ENCODE measurements at places on chromosomes 7 and 10.

GRCh38 chr10:125203186-125203800 lies 42.9 kb upstream of the CTBP2 start:
- no peak for DNase-seq

GRCh38 chr10:101611096-101611905 lies 23.2 kb downstream of the DPCD start:
- no peak for DNase-seq

DNA sequence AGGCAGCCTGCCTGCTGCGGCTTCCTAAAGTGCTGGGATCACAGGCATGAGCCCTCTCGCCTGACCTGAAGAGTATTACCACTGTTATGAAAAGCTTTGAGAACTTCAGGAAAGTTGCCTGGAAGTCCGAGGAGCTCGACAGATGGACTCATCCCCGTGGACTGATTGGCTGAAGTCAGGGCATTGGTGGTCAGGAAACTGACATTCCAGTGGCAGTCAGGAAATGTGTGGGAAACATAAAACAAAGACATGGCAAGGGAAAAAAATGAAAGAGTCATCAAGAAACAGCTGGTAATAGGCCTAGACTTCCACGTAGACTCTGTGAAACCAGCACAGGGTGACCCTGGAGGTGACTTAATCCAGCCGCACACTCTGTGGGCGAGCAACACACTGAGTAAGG lies 123.3 kb downstream of the CDH23 start:
- DNase-seq: no peak

- DNase-seq: peak; percentile 32
Observed at GRCh38 chr10:49140304-49141177, 6.7 kb upstream of the FAM170B start.

DNA sequence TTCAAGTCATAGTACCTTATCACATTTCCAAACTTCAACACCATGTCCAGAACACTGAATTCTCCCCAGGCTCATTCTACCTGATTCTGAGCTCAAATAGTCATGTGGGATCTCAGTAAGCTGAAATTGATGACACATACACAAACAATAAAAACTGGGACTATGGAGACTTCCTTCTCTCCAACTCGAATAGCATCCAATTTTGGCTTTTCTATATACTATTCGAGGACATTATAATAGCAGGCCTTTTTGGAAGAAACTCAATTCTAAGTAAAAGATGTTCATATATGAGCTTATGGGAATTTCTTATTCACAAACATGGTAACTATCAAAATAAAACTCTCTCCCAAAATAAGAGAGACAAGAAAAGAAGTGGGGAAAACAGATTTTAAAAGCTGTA lies 551 bp upstream of the TAS2R40 start:
- no peak for DNase-seq

GRCh38 chr7:126972571-126972970 lies 280.2 kb downstream of the GRM8 start:
- no peak for DNase-seq

DNA sequence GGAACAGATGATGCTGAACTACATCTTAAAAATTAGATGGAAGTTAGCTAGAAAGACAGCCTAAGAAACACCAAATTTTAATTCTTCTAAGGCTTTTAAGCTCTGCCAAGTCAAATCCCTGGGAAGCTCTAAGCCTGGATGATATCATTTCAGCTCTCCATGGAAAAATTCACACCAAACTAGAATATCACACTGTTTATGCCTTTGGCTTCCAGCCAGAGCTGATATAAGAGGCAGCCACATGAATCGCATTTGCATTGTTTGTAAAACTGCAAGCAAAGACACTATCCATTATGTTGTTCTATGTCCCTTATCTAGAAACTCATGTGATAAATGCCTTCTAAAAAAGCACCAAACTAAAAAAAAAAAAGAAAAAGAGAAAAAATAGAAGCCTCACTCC lies 430.4 kb downstream of the GRID1 start:
- DNase-seq: no peak

GRCh38 chr7:105127179-105127578 lies 113.2 kb downstream of the KMT2E start:
- DNase-seq: no peak

DNA sequence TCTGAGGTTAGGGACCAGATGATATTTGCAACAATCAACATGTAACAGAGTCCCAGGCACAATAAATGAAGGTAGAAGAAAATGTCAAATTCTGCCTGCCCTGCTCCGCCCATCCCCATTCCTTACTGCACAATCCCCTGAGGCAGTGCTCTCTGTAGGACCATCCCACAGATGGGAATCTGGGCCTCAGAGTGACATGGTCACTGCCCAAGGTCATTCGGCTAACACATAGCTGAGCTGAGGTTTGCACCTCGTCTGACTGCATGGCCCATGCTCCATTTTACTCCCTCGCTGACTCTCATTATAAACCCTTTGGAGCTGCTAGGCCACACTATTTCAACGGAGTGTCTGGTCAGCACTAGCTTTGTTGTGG lies 1.2 kb downstream of the HOGA1 start:
- DNase-seq: no peak

DNA sequence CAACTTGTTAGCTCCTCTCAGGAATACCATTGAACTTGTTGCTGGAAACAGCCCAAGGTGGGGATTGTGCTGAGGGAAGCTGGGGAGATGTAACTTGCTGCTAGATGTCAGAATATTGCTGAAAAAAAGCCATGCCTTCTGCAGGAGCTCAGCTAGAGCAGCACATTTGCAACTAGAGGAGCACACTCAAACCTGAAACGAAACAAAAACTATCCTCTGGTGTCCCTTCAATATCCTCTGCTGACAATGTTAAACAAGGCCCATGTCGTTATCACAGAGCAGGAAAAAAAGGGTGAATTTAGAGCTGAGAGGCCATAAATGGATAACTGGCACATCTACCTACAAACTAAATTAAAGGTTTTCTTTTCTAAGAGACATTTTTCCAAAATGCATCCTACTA lies 53.7 kb upstream of the MACC1 start:
- DNase-seq: no peak

- no peak for DNase-seq
Observed at GRCh38 chr10:118957443-118957825, 72.1 kb upstream of the NANOS1 start.

DNA sequence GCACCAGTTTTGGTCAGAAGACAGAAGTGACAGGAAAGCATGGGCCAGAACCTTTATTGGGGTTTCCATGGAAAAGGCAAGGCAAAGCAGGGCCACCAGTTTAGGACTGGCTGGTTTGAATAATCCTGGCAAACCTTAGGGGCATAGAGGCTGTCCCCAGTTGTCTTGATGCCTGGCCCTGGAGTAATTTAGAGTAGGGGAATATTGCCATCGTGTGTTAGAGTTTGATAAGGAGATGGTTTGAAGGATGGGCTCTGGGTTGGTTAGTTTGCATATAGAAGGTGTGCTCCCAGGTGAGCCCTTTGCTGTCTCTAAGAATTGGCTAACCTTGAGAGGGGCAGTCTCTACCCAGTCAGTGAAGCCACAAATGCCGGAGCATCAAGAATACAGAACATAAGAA lies 79.6 kb downstream of the ZNF777 start:
- DNase-seq: no peak

DNA sequence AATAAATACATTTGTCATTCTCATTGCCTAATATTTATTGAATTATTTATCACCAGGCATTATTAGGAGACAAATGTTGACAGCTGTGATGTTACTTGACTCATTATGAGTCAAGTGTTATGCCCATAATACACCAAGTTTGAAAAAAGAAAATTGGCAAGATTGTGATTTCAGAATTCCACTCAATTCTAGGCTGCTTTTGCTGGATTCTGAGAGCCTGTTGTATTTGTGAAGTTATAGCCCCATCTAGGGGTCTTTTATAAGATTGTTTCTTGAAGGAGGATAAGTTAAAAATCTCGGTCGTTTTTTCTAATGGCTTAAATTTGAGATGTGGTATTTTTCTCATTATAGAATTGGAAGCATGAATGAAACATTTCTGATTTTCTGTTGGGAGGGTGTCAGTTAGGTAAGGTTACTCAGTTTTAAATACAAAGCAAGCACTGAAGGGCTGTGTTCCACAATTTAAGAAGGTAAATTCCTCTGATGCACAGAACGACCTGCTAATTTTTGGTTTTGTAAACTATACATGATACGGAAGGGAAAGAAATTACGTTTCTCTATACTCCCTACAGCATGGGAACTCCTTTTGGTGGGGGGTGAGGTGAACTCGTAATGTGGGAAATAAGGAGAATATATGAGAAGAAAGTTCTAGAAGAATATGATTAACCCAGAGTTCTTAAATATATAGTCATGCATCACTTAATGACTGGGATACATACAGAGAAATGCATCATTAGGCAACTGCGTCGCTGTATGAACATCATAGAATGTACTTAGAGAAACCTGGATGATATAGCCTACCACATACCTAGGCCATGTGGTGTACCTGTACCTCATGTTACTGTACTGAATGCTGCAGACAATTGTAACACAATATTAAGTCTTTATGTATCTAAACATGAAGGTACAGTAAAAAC lies 2.6 kb downstream of the STK31 start:
- no peak for DNase-seq

GRCh38 chr7:134875867-134876266 lies 96.4 kb downstream of the CALD1 start:
- DNase-seq: no peak

- no peak for DNase-seq
Observed at GRCh38 chr7:36149694-36150452, 3.2 kb upstream of the EEPD1 start.

DNA sequence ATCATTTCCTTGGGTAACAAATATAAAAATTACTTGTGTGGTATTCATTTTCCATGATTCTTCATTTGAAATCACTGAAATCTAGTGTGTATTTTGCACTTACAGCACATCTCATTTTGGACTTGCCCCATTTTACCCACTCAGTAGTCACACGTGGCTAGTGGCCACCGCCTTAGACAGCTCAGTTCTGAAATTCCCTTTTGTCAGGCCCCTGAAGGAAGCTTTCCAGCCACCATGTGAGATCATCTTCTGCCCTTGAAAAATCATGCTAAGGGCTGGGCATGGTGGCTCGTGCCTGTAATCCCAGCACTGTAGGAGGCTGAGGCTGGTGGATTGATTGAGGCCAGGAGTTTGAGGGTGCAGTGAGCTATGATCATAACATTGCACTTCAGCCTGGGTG lies 79.3 kb downstream of the PLXDC2 start:
- no peak for DNase-seq

GRCh38 chr7:155538293-155538692 lies 8.1 kb downstream of the CNPY1 start:
- DNase-seq: peak; percentile 58

DNA sequence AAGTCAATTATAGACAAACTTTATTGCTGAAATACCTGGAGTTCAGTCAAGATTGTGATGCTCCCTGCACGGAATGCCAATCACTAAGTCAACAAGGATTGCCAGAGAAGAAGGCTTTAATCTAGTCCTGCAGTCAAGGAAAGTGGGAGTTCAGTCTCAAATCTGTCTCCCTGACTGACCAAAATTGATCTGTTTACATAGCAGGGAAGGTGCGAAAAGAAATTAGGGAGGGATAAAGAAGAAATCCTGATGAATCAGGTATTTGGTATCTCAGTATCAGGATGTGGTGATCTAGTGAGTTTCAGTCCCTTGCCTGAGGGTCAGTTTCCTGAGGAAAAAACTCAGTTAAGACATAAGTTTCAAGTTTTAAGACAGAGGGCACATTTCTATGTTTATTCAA lies 2.1 kb upstream of the AKR1D1 start:
- DNase-seq: no peak

DNA sequence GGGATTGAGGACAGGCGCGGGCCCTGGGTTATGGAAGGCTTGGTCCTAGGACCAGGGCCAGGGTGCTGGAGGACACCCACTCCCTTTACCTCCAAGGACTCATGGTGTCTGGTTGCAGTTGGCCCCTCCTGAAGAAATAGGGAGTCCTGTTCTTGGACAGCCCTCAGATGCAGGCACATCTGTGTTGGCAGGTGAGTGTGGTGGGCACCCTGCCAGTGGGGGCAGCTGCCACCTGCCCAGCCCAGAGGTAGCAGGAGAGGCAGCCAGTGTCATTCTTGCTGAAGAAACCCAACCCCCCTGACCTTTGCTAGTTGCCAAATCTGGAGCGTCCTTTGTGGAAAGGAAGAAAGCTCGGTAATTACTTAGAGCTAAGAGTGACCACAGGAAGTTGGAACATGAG lies 8.3 kb downstream of the GALNT17 start:
- DNase-seq: no peak

GRCh38 chr7:139479620-139480019 lies 3.9 kb downstream of the KLRG2 start:
- DNase-seq: no peak

DNA sequence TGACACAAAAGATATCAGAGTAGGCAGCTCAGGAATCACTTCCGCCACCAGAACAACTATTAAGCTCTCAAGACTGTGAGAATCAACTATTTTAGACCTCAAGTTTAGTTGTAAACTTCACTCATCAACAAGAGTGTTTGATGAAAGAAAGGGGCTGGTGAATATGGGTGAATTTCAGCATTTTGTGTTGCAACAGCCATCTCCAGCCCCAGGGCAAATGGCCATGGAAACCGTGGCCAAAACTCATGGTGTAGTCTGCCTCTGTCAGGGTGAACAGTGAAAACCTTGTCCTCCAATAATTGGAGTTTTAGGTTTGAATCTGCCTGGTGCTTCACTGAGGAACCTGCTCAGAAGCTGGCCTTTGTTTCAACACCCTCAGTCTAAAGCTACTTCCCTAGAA lies 60.0 kb downstream of the POLR1F start:
- no peak for DNase-seq

- no peak for DNase-seq
Observed at GRCh38 chr10:70931168-70931815, 42.9 kb upstream of the PCBD1 start.

DNA sequence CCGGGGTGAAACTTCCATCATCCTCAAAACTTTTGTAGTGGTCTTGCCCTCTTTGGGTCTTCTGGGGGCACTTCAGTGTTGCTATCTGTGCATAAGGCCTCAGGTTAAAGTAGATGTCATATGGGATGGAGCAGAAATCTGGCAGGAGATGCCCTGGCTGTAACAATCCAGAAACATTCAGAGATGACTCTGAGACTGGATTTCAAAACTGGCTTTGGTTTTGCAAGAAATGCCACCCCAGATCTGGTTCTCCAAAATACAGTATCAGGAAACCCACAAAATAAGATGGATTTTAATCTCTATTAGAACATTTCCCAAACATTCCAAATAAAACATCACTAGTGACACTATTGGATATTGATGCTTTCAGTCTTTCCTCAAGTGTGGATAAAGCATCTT lies 191.5 kb downstream of the REEP3 start:
- DNase-seq: no peak

GRCh38 chr7:95723583-95724180 lies 48.7 kb upstream of the DYNC1I1 start:
- DNase-seq: no peak

DNA sequence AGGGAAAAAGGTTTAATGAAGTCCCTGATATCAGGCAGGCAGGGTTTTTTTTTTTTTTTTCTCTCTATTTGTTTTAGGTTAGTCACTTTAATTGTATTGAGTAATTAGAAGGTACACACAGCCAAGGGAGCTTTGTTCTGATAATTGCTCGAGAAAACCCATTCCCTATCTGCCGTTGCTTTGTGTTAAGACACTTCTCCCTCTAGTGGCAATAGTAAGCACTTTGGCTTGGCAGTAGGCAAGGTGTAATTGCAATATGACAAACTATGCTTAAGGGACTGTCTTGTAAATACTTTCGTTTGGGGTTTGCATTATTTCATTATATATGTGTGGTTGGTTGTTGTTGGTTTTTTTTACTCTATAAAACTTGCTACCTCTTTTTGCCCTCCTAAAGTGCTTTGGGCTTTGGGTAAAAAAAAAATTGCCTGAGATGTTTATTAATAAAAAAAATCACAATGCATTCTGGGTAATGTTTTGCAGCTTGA lies 113.4 kb downstream of the BTRC start:
- DNase-seq: no peak

All from ecto neural progenitor cell (in vitro differentiated cells).